NCI-H1105 (cell line): ENCODE measurements at places on chromosomes 6 and 20.

- DNase-seq = no peak
Observed at GRCh38 chr6:168683621-168684020, 242.6 kb downstream of the SMOC2 start.

DNA sequence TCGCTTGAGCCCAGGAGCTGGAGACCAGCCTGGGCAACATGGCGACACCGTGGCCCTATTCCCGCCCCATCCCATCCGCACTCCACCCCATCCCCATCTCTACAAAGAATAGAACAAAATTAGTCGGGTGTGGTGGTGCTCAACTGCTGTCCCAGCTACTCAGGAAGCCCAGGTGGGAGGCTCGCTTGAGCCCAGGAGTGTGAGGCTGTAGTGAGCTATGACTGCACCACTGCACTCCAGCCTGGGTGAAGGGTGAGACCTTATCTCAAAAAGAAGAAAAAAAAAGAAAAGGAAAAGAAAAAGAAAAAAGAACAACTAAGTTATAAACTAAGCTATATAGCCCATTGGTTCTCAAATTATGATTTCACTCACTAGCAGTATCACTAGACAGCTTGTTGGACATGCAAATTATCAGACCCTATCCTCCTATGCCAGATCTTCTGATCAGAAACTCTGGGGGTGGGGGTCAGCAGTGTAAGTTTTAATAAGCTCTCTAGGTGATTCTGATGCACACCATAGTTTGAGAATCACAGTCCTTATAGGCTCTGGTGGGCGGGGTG is 491 bp upstream of the ITCH start:
- DNase-seq = no peak

DNA sequence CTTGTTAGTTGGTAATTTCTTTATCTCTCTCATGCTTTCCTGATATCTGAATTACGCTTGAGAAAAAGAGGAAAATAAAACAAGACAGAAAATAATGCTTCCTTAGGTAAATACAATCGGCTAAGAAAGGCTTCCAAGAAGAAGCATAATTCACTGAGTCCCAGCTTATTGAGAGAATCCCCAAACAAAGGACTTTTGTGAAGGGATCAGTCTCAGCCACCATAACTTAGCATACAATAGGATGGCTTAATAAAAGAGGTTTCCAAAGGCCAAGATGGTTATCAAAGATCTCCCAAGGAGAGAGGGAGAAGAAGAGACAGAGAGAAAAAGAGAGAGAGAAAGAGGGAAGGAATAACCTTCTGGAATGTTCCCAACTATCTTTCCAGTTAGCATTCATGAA is 46.0 kb upstream of the SALL4 start:
- no peak for DNase-seq

DNA sequence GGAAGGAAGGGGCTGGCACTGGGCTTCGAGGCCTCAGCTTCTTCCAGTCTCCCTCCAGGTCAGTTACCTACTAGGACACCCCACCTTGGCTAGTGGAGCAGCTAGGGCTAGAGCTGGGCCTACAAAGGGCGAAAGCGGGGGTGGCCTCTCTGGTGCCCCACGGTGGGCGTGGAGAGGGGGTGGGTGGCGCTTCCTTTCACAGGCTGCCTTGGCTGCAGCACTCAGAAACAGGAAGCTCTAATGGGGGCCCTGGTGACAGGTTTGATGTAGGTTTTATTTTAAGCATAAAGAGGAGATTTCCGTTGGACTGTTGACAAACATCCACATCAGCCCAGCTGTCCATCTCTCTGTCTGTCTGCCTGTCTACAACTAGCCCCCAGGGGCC is 13.4 kb downstream of the FAM110A start:
- DNase-seq = no peak

GRCh38 chr6:88882536-88882935 is 80.9 kb downstream of the RNGTT start:
- no peak for DNase-seq
